ENCODE measurements at places on chromosomes 7 and 10.

DNA sequence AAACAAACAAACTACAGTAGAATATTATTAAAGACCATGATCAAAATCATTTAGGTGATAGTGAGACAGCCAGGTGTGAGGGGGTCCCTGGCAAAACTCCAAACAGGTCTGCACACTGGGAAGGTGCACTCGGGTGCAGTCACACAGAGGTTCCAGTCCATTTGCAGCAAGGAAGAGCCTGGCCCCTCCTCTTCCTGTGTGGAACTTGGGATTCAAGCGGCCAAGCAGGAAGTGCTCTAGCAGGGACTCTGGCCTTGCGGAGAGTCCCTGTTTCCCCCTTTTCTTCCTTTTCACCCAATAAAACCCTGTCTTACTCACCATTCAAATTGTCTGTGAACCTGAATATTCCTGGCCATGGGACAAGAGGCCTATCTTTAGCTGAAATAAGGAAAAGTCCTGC lies 181.8 kb downstream of the LRRTM3 start:
- no peak for DNase-seq

DNA sequence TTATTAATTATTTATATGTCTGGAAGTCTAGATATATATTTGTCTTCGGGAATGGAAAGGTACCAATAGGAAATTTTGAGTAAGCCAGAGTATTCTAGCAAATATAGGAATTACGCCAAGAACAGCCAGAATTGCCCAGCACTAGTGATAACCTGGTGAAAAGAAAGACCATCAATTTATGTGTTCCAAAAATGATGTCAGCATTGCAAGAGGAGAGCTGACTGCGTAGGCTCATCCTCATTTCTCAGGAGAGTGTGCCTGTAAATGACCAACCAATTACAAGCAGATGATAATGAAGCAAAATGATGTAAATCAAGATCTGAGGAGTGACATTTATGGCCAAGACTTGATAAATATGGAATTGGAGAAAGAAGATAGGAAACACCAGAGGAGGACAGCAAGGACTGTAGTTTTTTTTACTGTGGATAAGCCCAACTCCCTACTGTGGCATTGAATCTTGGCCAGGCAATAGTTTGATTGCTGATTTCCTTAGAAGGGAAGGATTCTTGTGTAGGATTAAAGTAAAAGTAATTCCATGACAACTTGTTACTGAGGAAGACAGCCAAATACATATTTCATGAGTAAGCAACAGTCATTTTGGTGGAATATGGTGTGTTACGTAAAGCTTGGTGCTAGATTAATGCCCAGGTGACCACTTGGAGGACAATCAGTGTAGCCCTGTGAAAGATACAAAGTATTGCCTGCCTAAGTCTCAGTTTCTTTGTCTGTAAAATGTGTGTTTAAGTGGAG lies 590.8 kb downstream of the AUTS2 start:
- no peak for DNase-seq

DNA sequence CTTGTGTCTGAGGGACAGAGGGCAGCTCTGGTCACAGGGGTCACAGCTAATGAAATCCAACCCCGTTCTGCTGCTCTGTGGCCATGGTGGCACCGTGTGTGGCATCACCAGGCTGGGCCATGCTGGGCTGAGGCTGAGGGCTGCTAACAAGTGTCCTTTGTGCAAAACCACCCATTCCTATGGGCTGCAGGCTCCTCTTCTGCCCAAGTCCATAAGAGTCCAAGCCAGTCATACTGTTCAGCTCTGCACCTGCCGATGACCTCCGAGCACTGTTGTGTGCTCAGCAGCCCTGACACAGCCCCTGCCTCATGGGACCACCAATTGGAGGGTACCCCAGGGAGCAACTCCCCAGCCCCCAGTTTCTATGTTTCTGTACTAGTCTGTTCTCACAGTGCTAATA lies 133.1 kb downstream of the WDR11 start:
- no peak for DNase-seq

DNA sequence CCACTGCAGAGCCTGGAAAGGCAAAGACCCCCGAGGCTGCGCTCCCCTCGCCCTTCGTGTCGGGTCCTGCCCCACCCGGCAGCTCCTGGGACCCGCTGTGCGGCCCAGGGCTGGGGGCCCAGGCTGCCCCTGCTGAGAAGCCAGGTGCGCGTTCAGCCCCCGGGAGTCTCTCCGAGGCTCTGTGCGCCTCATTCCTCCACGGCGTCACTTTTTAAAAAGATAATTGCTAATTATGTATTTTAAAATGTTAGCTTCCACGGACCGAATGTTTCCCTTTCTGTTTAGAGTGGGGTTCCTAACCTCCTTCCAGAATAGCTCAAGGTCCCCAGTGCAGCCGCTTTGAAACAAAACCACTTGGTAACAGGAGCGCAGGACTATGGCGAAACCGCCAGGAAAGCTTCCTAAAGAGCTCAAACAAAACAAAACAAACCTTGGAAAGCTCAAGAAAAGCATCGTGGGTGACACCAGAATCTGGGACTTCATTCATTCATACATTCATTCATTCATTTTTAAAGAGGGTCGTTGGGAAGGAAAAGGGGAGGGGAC lies 45.6 kb downstream of the PDIA4 start:
- no peak for DNase-seq

DNA sequence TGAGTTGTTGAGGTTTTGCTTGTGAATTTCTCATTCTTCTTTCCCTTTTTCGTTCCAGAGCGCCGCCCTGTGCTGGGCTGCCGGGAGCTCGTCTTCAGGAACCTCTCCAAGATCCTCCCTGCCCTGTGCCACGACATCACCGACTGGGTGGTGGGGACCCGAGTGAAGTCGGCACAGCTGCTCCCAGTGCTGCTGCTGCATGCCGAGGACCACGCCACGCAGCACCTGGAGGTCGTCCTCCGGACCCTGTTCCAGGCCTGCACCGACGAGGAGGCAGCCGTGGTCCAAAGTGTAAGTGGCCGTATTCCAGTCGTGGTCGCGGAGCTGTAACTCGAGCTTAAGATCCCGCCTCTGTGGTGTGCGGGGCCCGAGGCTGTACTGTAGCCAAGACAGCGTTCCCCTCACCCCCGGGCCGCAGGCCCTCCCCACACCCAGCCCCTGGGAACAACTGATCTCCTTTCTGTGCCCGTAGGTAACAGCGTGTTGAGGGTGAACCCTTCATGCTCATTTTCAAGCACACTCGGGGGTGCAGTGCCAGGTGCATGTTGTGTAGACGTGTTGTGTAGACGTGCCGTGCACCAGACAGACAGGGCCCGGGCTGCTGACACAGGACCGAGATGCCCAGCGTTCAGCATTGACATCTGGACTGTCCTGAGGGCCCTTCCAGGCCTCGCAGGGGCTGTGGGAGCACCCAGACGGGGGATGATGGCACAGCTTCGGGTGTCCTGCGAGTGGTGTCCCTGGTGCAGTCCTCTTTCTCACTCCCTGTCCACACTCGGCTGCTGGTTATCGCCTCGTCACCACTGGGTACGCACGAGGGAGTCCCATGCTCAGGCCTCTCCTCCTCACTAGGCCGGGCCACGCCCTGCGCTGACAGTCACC lies 27.7 kb upstream of the PRKAR1B start:
- no peak for DNase-seq

GRCh38 chr7:31114593-31115343 lies 62.7 kb downstream of the ADCYAP1R1 start:
- DNase-seq, result peak; percentile 48

GRCh38 chr10:21293518-21294356 lies 231.7 kb downstream of the SKIDA1 start:
- no peak for DNase-seq
